Astrocyte (in vitro differentiated cells and primary cell): ENCODE measurements at places on chromosomes 11 and 22. TPM values are rescaled to one million over a fixed set of nuclear protein-coding genes. Genes with fewer than 3 reads are reported as not detected.

Gene ALDH3B1
- 1.1 and 1.3 TPM in 2 replicates for total RNA-seq

Gene ROM1
- 0.79 and 1.3 TPM in 2 replicates for total RNA-seq

DNA sequence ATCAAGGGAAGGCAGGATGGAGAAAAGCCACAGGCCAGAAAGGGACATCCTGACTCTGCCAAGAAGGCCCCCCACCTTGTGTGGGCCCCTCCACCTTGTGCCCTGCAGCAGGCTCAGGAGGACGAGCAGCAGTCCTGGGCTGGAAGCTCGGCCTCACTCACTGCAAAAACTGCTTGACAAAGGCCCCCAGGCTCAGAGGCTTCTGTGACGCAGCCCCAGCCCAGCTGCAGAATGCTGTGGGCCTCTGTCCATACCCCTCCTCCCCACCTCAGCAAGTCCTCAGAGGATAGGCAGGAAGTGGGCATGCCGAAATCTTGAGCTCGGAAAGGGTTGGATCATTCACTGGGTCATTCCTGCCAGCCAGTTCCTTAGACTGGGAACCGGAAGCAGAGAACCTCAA, 61.9 kb downstream of the NRXN2 start:
- peaks cover 25% of the 10 kb centered on the region for H3K4me1 ChIP-seq
- peak; percentile 49 for DNase-seq
- H3K27ac ChIP-seq, result no peak overlapping the region
- no peaks in the 10 kb centered on the region for H3K36me3 ChIP-seq

- no peaks in the 10 kb centered on the region for H3K36me3 ChIP-seq
- H3K4me1 ChIP-seq, result no peaks in the 10 kb centered on the region
- H3K27ac ChIP-seq, result no peak overlapping the region
- no peak for DNase-seq
Measured at GRCh38 chr11:656866-657265, 19.8 kb downstream of the DRD4 start.

DNA sequence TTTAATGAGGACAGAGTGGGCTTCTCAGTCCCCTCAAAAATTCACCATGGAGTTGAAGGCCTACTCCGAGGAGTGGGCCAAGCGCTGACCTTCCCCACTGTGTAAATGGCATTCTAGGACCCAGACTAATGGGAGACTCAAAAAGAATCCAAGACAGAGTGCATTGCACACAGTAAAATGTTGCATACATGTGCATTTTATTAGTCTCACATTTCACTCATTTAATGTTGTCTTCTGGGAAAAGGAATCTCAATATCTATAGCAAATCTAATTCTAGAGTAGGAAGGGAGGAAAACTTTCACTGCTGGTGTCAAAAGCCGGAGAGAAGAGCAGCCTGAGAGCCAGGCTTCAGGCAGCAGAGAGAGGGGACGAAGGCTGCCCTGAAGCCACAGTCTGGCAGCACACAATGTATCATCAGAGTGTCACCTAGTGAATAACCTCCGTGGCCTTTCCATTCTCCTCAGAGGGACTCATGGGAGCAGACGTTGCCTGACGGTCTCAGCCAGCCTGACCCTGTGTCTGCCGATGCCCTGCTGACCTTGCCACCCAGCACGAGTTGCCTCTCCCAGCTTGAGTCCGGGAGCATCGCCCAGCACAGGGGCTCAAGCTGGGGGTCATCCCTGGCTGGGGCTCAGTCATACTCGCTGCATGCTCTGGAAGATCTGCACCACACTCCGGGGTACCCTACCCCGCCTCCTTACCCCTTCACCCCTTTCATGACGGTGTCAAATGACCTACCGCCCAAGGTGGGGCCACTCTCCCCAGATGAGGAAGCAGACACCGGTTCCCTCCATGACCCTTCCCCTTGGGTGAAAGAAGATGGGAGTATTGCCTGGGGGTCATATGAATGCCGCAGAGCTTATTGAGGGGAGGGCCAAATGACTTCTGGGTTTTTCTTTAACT, 12.9 kb upstream of the POU2AF3 start:
- peaks cover 10% of the 10 kb centered on the region for H3K27me3 ChIP-seq
- H3K4me1 ChIP-seq, result no peaks in the 10 kb centered on the region
- H3K4me3 ChIP-seq, result no peak overlapping the region
- no peaks in the 10 kb centered on the region for H3K36me3 ChIP-seq
- no peak overlapping the region for H3K27ac ChIP-seq
- no peak for DNase-seq

GRCh38 chr22:30178181-30179126, 68.1 kb downstream of the LIF start:
- no peaks in the 10 kb centered on the region for H3K27me3 ChIP-seq
- H3K4me3 ChIP-seq, result no peak overlapping the region
- H3K4me1 ChIP-seq, result no peaks in the 10 kb centered on the region
- H3K36me3 ChIP-seq, result no peaks in the 10 kb centered on the region
- H3K27ac ChIP-seq, result no peak overlapping the region

- no peaks in the 10 kb centered on the region for H3K36me3 ChIP-seq
- H3K27ac ChIP-seq, result no peak overlapping the region
- H3K4me3 ChIP-seq, result no peak overlapping the region
- no peak for DNase-seq
- peaks cover 7% of the 10 kb centered on the region for H3K4me1 ChIP-seq
Measured at GRCh38 chr11:57484141-57484710, 23.9 kb downstream of the RTN4RL2 start.

DNA sequence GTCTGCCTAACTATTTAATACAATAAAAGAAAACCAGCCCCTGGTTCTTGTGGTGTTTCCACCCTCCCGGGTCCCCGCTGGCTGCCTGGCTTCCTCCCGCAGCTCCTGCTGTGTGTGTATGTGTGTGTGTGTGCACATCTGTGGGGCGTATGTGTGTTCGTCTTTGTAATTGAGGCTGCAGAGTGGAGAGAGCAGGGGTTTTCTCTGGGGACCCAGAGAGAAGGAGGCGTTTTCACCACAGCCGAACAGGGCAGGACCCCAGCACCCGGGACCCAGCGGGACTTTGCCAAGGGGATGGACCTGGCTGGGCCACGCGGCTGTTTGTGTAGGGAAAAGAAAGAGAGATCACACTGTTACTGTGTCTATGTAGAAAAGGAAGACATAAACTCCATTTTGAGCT, 42.7 kb downstream of the IGLL1 start:
- H3K4me3 ChIP-seq, result no peak overlapping the region
- no peaks in the 10 kb centered on the region for H3K4me1 ChIP-seq
- DNase-seq, result no peak
- H3K27ac ChIP-seq, result no peak overlapping the region

Gene PANX2
- total RNA-seq, result 2.3 and 2.8 TPM in 2 replicates

- H3K27me3 ChIP-seq, result no peaks in the 10 kb centered on the region
- H3K27ac ChIP-seq, result no peak overlapping the region
- H3K36me3 ChIP-seq, result no peaks in the 10 kb centered on the region
- DNase-seq, result no peak
- H3K4me3 ChIP-seq, result no peak overlapping the region
- H3K4me1 ChIP-seq, result no peaks in the 10 kb centered on the region
Measured at GRCh38 chr11:69208190-69209037, 52.7 kb downstream of the SMIM38 start.

Gene CECR2
- 12.6 and 15.7 TPM in 2 replicates for total RNA-seq

Gene SH3BP1
- 26.5 and 31.6 TPM in 2 replicates for total RNA-seq

Gene FKBP2
- total RNA-seq, result 41.5 and 45.6 TPM in 2 replicates

Gene HTR3B
- total RNA-seq, result not detected in 2 replicates

DNA sequence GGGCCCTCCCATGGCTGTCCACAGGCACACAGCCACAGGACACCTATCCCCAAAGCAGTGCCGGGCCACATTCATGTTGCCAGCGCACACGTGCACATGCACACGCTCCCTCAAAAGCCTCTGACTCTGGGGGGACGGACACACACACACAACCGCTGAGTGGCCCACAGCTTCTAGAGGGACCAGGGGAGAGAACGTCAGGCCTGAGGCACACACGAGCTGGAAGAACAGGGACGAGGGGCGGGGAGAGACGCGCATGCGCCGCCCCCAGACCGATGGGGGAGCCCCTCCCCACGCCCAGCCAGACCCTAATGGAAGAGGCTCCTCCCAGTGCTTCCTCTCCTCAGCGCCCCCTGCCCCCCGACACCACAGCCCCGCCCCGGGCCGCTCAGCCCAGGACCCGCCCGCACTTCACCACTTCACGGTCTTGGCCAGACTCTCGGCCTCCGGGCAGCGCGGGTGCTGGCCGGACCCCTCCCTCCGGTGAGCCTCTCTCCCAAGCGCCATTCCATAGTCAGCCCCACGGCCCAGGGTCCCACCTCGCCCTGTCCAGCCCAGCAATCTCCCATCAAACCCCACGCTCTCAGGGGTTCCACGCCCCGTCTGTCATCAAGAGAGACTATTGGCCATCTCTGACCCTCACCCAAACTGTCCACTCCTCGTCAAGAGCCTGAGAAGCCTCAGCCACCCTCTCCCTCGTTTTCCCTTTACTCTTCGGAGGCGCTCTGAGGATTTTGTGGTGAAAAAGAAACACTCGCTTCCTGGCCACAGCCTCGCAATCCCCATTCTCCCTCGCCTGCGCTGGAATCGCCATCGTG, 11.7 kb downstream of the NRXN2 start:
- no peak for DNase-seq
- peaks cover 18% of the 10 kb centered on the region for H3K27me3 ChIP-seq
- H3K4me1 ChIP-seq, result peaks cover 12% of the 10 kb centered on the region

GRCh38 chr22:42265321-42265720, 5.1 kb downstream of the TCF20 start:
- DNase-seq, result no peak
- H3K36me3 ChIP-seq, result no peaks in the 10 kb centered on the region
- H3K4me3 ChIP-seq, result no peak overlapping the region
- H3K27me3 ChIP-seq, result no peaks in the 10 kb centered on the region

- no peaks in the 10 kb centered on the region for H3K4me1 ChIP-seq
- H3K36me3 ChIP-seq, result no peaks in the 10 kb centered on the region
- no peaks in the 10 kb centered on the region for H3K27me3 ChIP-seq
- no peak for DNase-seq
Measured at GRCh38 chr22:48539261-48539660, 1288.4 kb downstream of the BRD1 start.

DNA sequence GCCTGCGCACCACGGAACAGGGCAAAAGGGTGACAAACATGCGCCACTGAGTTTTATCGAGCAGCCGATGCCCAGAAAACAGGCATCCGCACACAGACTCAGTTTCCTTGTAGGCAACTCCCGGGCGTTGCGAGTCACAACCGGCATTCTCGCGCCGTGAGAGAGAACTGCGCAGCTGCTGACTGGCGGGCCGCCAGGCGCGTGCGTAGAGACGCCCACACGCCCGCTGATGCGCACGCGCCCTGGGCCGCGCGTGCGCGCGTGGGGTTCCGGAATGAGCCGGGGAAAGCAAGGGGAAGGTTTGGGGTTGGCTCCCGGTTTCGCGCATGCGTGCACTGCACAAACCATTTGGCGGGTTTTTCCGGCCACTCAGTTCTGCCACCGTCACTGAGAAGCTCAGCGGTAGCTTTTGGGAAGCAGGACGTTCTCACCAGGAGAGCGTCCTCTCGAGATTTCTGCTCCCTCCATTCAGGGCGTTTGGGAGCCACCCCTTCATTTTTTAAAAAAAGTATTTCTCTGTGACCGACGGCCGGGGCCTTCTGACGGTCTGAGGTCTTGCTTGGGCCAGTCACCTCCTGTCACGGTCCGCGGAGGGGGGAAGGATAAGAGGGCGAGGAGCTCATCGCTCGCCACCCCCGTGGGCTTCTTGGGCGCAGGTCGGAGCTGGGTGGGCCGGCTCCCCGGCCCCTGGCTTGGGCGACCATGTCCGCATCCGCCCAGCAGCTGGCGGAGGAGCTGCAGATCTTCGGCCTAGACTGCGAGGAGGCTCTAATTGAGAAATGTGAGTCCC, at the start of gene POLA2:
TSS of gene POLA2 (plus strand) at position 372 of the 790 bp plus-strand sequence. CDS start at position 703, 331 bp downstream.
- no peaks in the 10 kb centered on the region for H3K27me3 ChIP-seq
- peaks cover 12% of the 10 kb centered on the region for H3K4me1 ChIP-seq
- peak within 1 kb of the TSS; percentile 87 for H3K27ac ChIP-seq
- no peaks in the 10 kb centered on the region for H3K36me3 ChIP-seq
- DNase-seq, result peak; percentile 72

Gene NXPE1
- total RNA-seq, result not detected in 2 replicates

Gene POU2AF3
- total RNA-seq, result 0.27 TPM in 1 of 2 replicates, not detected in the other

Gene EIF4ENIF1
- total RNA-seq, result 24.3 and 27.0 TPM in 2 replicates

Gene PTPRJ
- 17.4 and 22.9 TPM in 2 replicates for total RNA-seq

DNA sequence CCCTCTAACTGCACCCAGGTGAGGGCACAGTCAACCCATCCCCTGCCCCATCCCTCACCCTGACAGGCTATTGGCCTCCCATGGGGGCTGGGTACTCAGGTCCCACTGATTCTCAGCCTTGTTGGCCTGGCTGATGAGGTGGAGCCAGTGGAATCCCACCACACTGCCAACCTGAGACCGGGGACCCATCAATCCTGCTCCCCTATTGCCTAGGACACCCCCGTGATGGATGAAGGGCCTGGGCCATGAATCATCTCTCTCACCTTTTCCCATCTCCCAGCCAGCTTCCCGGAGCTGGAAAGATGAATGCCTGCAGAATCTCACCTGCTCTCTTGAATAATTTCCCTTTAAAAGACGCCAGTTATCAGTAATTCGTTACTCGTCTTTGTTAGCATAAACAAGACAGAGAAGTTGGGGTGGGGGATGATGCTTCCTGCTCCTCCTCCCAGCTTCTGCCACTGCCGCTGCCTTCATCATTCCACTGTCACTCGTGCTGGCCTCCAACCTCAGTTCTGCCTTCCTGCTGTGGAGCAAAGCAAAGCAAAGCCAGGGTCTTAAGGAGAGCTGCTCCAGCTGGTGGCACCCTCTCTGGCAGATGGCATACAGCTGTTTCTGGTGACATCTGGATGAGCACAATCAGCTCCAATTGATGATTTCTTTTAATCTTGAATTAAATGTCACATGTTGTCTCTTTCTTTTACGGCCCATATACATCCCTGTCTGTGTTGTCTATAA, 204.0 kb upstream of the NECTIN1 start:
- DNase-seq, result no peak
- H3K4me1 ChIP-seq, result no peaks in the 10 kb centered on the region
- H3K4me3 ChIP-seq, result no peak overlapping the region
- H3K27ac ChIP-seq, result no peak overlapping the region

- H3K36me3 ChIP-seq, result no peaks in the 10 kb centered on the region
- H3K27ac ChIP-seq, result no peak overlapping the region
- no peaks in the 10 kb centered on the region for H3K4me1 ChIP-seq
- H3K4me3 ChIP-seq, result no peak overlapping the region
- H3K27me3 ChIP-seq, result peaks cover 4% of the 10 kb centered on the region
Measured at GRCh38 chr11:125952973-125953372, 7.1 kb downstream of the VSIG10L2 start.
